Hematopoietic multipotent progenitor cell treated with erythropoietin and hydrocortisone succinate and interleukin-3 and kit ligand, for 17 days (in vitro differentiated cells): ENCODE measurements at places on chromosomes 7 and 10.

- no peak for DNase-seq
These were observed 1.0 kb downstream of the AQP1 start for GRCh38 chr7:30912731-30912985.

DNA sequence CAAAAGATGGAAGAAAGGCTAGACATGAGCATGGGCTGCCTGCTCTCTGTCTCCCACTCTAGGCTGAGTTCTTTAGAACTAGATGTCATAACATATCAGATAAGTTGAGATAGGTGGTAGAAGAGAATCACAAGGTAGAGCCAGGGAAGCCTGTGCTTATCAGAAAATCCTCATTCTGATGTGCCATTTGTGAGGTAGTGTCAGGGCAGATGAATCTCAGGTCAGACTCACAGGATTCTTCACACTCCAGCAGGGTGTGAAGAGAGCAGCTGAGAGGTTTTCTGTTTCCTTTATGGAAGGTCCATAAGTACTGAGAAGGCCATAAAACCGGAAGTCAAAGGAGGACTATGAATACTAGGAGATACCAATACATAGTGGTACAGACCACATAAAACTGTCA, 132.9 kb downstream of the RNLS start:
- no peak for DNase-seq

GRCh38 chr10:79445977-79446757, 743 bp upstream of the ZCCHC24 start:
- DNase-seq: peak; percentile 26

- DNase-seq: no peak
These were observed 171.3 kb upstream of the PRKCQ start for GRCh38 chr10:6751363-6751762.

DNA sequence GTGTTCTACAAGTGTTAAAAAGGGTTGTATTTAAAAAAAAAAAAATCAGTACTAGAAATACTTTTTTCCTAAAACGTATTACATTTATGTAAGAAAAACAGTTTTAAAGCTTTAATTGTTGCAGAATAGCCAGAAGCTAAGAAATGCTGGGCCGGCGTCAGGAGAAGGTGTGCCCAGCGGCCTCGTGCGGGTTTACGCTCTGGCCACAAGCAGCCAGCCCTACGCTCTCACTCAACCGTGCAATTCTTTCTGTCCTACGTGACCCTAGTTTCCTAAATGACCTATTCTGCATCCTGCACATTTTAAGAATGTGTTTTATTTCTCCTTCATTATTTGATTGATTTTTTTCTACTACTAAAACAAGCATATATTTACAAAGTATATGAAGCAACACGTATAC, 279.7 kb upstream of the KLF14 start:
- no peak for DNase-seq

DNA sequence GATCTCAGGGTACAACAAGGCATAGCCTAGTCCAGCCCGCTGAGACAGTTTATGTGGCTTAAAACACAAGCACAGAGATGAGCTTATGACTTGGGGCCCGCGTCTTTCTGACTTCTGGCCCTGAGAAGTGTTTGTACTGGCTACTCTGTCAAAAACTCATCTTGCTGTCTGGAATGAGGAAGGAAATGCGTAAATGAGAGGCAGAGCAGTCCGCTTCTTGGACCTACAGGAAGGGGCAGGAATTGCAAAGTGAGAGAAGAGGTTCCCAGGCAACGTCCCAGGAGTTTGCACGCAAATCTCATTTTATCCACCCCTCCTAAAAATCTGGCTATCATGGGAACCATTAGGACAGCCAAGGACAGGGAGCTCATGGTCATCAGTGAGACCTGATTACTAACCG, 5.5 kb downstream of the ANXA11 start:
- no peak for DNase-seq

DNA sequence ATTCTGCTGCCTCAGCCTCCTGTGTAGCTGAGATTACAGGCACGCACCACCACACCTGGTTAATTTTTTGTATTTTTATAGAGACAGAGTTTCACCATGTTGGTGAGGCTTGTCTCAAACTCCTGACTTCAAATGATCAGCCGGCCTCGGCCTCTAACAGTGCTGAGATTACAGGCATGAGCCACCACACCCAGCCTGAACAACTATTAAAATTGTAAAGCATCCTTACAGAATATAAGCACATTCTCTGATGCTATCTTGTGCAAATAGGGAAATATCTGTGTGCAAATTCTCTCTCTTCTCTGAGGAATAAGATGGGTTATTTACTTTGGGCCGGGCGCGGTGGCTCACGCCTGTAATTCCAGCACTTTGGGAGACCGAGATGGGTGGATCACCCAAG, 12.5 kb downstream of the NUDCD3 start:
- DNase-seq: no peak

GRCh38 chr7:112337892-112338291, 112.4 kb upstream of the IFRD1 start:
- no peak for DNase-seq

DNA sequence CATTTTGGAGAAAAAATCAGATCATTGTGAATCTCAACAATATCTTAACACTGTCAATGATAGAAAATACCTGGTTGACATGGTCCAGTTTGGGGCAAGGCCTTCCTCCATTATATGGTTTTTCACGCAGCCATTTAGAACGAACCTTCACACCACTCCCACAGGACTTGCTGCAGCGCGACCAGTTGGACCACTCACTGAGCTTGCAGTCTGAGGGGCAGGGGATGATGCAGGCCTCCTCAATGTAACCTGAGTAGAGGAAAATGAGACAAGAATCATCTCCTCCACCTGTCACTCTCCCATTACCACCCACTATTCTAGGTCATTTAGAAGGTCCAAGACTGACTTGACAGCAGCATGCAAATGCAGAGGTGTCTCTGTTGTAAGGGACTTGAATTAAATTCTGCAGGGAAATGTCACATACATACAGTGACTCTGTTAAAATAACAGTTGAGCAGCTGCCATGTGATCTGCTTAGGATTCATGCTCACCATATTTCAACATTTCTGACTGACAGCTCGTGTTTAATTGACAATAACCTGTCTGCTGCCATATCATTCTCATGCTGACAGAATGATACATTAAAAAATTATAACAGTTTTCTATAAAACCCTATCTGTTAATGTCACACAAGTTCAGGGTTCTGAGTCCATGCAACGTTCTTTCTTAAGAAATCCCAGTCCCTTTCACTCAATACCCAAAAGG, 403.0 kb downstream of the THSD7A start:
- no peak for DNase-seq

GRCh38 chr7:32212321-32212720, 142.1 kb upstream of the PDE1C start:
- no peak for DNase-seq

DNA sequence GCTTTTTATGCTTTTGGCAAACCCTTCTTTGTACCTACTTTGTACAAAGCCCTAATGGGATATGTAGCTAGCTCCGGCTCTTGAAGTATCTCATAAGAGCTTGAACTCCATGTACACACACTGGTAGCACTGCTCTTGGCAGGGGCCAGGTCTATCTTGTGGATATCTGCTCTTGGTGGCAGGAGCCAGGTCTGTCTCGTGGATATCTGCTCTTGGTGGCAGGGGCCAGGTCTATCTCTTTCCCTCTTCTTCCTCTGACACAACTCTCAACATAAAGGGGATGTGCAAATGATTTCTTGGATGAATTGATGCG, 91.9 kb downstream of the WNT2 start:
- DNase-seq: no peak

DNA sequence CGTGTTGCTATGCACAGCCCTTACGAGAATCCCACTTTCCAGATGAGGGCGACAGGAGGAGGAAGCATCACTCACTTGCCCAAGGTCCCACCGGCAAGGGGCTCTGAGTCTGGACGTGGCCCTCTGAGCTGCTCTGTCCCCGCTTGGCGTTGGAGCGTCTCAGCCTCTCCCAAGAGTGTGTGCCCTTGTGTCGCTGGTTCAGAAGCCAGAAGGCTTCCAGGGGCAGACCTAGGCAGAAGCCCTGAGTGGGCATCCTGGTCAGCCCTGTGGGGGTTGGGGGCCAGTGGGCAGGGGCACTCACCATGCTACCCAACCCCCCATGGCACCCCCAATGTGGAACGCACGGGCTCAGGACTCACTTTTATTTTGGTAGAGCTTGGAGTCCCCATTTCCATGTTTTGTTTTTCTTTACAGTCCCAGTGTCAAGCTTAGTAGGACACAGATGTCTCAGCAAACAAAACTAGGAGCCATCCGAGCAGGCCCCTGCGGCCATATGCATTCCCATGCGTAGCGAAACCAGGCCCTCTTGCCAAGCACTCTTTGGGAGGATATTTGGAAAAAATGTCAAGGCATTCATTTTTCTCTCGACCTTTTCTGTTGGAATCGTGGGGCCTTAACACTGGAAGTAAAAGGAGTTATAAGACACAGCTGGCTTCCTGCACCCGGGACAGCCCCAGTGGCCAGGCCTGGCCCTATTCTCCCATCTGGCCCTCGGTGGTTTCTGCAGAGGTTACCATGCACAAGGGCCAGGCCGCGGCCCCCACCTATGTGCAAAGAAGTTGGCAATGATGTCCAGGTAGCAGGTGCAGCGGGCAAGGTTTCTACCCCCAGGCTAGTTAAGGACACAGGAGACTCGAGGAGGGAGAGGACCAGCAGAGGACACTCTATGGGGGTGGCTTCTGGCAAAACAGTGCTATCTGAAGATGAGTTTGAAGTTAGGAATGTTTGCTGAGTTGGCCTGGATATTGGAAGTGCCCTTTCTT, 97.0 kb downstream of the LHPP start:
- no peak for DNase-seq

GRCh38 chr10:93701866-93702209, 554 bp downstream of the FRA10AC1 start:
- no peak for DNase-seq

DNA sequence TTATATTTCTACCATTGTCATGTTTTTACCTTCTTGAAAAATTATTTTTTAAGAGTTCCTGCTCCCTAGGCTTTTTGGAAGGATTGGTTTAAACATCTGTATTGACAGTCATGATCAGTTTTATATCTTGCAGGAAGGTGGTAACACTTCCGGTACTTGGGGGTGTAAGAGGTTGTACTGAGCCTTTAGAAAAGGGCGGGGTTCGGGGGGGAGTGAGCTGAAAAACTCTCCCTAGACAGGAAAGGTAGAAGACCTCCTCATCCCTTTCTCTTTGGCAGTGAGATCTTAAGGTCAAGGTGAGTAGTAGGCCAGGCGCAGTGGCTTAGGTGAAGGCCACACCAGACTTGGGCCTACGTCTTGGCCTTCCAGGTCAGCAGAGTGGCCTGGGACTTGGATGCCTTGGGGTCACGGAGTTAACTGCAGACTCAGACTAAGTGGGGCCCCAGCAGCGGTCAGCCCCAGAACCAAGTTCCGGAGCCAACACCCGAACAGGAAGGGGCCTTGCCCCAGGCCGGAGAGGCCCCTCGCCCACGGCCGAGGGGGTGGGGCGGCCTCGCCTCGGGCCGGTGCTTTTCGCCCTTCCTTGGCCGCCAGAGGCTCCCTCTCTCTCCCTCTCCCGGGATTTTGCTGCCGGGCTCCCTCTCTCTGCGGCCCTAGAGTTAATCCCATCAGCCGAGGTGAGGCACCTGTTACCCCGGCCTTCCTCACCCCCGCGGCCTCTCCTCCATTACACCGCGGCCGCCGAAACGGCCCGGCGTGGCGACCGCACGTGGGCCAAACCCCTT, at the start of gene PPP1R9A:
TSS of gene PPP1R9A (plus strand) at position 569 of the 785 bp plus-strand sequence. CDS start 2,520 bp downstream, outside the sequence.
- no peak for DNase-seq
